ENCODE measurements at places on chromosomes 4 and X.
A peak's percentile ranks its signal among the peaks of the same experiment; 100 is the strongest.

DNA sequence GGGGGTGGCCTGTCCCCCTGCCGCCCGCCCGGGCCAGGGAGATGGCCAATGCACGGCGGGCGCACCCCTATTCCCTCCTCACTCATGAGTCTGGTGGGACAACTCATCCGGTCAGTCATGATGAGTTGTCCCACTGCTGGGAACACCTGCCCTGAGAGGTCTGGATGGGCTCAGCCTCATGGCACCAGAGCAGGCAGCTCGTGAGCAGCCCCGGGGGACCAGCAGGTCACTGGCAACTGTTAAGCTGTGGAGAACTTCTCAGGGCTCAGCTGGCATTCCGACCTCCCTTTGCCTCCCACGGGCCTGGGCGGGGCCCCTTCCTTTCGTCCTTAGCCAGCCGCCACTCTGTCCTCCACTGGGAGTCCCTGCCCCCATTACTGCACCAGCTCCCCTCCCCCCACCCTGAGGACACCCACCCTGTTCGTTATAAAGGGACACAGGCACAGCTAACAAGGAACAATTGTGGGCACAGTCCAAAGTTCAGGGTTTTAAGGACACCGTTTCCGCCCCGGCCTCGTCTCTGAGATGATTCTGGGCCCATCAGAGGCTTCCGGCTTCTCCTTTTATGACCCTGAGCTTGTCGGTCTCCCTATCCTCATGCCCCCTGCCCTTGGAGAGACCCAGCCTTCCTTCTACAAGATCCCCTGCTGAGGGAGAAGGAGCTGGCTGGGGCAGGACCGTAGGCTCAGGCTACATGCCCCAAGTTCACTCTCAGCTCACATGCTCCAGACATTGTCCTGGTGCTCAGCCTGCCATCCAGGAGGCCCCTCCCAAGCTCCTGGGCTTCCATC, 14.6 kb upstream of the KIAA0232 start:
- no peak for DNase-seq

DNA sequence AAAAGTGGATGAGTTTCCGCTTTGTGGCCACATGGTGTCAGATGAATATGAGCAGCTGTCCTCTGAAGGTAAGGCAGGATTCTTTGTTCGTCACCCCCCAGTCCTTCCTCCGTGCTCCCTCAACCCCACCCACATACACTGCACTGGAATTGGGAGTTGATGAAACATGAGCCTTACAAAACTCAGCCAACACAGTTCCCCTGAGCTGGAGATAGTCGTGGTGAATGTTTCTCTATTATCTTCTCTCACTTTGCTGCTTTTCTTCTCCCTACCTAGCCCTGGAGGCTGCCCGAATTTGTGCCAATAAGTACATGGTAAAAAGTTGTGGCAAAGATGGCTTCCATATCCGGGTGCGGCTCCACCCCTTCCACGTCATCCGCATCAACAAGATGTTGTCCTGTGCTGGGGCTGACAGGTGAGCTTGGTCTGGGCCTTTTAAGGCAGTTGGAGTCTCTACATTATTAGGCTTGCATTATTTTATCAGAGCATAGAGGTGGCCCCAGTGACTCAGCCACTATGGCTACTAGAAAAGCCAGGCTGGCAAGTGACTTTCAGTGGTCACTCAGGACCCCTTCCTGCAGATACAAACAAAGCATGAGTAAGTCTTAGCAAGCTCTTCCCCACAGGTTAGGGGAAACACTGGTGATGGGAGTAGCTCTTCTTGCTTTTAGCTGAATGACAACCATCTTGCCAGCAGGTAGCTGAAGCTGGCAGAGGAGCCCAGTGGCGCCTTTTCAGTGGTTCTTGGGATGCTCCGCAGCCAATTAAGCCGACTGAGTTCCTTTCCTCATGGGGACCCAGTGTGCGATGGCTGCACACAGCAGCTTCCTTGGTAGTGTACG, 1.6 kb downstream of the RPL10 start:
- DNase-seq = no peak

GRCh38 chrX:19683358-19683757, 168.1 kb upstream of the MAP3K15 start:
- DNase-seq = no peak

GRCh38 chr4:126458993-126459392, 1144.2 kb downstream of the FAT4 start:
- no peak for DNase-seq

DNA sequence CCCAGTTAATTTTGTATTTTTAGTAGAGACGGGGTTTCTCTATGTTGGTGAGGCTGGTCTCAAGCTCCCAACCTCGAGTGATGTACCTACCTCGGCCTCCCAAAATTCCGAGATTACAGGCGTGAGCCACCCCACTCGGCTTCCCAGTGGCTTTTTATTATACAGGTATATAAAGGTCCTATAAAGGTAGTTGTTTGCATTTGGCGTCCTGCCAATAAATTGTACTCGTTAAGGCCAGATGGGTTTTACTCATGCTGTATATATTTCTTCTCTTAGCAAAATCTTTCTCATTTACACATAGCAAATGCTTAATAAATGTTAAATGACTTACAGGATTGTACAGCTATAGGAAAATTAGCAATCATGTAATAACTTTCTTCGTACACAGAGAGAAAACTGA, 6.9 kb downstream of the SHROOM3 start:
- no peak for DNase-seq

DNA sequence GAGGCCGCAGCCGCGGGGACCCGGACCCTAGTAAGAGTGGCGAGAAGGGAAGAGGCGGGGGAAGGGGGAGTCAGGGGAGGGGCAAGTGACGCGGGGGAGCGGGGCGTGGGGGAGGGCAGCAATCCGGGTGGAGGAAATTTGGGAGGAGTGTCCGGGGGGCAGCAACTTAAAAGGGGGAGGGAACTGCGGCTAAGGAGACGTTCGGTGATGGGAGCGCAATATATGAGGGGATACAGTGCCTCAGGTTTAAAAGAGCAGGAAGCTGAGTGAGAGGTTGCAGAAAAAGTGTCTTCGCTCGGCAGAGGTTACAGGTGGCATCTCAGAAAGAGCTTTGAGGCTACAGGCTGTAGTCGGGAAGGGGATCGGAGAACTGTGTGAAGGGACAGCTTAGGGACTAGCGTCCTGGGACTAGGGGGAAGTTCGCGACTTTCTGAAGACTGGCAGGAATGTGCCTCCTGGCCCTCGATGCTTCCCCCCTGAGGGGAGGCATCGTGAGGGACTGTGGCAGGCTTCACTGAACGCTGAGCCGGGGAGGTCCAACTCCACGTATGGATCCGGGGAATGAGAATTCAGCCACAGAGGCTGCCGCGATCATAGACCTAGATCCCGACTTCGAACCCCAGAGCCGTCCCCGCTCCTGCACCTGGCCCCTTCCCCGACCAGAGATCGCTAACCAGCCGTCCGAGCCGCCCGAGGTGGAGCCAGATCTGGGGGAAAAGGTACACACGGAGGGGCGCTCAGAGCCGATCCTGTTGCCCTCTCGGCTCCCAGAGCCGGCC, 519 bp downstream of the FOXO4 start:
- DNase-seq = peak; percentile 5

- no peak for DNase-seq
These were observed 94.1 kb upstream of the GK2 start for GRCh38 chr4:79502081-79502480.

DNA sequence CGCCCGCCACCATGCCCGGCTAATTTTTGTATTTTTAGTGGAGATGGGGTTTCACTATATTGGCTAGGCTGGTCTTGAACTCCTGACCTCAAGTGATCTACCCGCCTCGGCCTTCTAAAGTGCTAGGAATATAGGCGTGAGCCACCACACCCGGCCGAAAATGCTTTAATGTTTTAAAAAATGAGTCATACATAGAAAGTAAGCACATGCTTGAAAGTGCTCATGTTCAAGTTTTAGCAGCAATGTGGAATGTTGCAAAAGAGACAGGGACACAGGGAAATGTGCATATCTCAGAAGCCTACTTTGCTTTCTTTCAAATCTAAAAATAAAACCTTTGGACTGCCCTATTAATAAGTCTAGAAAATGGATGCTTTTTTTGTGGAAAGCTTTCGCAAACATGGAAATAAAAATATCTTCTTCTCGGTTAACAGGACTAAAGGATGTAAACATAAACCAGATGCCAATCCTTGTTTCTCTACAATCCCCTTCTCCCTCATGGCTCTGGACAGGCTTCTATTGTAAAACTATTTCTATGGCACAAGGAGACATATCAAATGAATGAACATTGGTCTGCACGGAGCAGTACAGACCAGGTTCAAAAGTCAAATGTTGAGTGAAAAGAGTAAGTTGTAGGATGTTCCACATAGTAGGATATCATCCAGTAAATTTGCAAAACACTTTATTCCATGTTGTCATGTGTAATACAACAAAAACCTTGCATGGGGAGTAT, 15.0 kb downstream of the MECP2 start:
- DNase-seq = no peak

DNA sequence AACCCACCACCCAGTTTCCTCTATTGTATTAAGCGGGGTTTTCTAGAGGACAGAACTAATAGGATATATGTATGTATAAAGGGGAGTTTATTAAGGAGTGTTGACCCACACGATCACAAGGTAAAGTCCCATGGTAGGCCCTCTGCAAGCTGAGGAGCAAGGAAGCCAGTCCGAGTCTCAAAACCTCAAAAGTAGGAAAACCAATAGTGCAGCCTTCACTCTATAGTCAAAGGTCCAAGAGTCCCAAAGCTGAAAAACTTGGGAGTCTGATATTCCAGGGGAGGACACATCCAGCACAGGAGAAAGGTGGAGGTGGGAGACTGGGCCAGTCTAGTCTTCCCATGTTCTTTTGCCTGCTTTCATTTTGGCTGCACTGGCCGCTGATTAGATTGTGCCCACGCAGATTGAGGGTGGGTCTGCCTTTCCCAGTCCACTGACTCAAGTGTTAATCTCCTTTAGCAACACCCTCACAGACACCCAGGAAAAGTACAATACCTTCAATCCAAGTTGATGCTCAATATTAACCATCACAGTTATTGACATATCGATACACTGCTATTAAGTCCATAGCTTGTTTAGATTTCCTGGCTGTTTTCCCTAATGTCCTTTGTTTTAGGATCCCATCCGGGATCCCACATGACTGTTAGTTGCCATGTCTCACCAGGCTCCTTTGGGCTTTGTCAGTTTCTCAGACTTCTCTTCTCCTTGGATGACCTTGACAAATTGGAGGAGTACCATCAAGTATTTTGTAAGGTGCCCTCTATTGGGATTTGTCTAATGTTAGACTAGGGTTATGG, 12.2 kb downstream of the UCHL1 start:
- DNase-seq = no peak

DNA sequence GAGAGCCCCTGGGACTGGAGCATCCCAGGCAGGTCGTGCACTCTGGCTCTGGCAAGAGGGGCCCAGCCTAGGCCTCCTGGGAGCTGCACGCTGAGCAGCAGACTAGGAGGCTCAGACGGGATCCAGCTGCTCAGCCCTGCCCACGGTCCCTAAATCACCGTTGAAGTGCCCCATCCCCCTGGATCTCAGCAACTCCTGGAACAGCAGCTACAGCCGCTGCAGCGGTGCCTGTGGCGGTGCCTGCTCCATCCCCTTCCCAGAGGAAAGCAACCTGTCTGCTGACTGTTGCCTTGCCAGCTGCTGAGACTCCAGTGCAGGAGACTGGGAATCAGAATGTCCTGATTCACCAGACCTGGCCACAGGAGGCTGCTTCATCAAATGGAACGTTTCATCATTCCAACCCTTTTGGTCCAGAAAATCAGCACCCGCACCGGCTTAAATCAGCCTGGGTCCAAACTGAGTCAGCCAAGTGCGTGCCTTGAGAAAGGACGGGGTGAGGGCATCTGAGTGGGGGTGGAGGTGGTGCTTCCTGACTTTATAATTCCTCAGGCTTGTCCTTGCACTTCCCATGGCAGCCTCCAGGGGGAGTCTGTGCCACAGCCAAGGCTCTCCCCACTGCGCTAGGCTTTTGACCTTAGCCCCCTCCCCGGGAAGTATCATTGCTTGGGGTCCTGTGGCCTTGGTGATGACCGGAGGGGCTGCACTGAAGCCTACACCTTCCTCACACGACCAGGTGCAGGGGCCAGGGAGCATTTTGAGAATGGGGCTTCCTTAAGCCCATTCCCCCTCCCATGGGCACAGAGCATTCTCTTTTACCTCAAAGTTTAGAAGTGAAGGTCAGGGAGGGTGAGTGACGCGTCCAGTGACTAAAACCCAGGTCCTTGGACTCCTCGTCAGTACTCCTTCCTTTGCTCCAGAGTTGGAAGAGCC, 6.5 kb downstream of the ZNF185 start:
- no peak for DNase-seq

GRCh38 chrX:56281789-56282188, 49.6 kb downstream of the KLF8 start:
- no peak for DNase-seq

- no peak for DNase-seq
These were observed 62.0 kb upstream of the VCX2 start for GRCh38 chrX:8233091-8233490.

- no peak for DNase-seq
These were observed 887.1 kb upstream of the FRG1 start for GRCh38 chr4:189053621-189054020.

DNA sequence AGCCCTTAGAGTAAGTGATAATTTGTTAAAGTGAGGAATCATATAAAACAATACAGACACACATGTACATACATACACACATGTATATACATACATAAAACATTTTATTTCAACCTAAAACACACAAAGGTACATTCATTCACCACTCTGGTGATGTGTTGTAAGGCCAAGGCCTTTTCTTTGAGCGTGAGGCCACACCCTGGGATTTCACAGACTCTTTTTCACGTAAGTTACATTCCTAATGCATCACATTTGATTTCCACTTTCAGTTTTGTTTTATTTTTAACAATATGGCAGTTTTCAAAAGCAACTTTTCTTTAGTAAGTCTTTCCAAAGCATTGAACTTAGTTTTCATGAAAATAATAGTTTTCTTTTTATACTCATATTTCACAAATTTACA, 170.7 kb downstream of the COL4A6 start:
- no peak for DNase-seq

DNA sequence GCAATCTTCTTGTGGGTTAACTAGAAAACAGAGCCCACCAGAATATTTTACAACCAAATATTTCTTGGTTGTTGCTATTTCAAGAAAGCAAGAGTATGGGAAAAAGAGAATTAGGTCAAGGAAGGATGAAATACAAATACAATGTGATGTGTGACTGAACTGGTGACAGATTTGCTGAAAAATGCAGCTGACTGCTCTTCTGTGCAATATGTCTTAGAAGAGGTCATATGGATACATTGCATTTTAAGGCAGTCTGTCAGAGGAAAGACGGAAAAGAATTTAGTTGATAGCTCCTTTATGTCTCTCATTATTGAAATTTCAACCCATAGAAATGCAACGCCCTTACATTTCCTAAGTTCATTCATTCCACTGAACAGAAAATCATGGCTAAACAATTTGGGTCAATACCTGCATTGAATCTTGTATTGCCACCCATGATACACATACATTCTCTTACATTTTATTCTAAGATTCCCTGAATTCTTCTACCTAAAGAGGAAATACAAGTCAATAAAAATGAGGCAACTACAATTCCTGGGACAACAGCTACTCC, 423.1 kb downstream of the ADAM29 start:
- DNase-seq = no peak

DNA sequence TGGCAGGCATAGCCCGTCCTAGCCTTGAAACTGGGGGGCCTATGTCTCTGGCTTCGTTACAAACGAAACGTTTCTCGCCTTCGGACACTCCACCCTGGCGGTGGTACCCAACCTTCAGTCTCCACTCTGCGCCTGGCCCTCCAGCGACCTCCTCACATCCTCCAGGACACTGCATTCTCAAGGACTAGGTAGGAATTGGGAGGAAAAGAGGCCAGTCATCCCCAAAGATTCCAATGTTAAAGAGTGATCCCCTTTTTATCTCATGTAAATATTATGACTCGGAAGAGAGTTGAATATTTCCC, 2.1 kb upstream of the NKX6-1 start:
- no peak for DNase-seq

- no peak for DNase-seq
These were observed 108.7 kb upstream of the PACRGL start for GRCh38 chr4:20591571-20591970.

GRCh38 chr4:139933104-139933503, 220.9 kb downstream of the MAML3 start:
- no peak for DNase-seq

Data from NCI-H1436 treated with DMSO at 0.1 percent for 48 hours (cell line).